Epithelial cell of proximal tubule (primary cell): ENCODE measurements at places on chromosomes 13 and 19.

GRCh38 chr19:17997969-17998826 lies 9.8 kb upstream of the ARRDC2 start:
- no peak for DNase-seq

DNA sequence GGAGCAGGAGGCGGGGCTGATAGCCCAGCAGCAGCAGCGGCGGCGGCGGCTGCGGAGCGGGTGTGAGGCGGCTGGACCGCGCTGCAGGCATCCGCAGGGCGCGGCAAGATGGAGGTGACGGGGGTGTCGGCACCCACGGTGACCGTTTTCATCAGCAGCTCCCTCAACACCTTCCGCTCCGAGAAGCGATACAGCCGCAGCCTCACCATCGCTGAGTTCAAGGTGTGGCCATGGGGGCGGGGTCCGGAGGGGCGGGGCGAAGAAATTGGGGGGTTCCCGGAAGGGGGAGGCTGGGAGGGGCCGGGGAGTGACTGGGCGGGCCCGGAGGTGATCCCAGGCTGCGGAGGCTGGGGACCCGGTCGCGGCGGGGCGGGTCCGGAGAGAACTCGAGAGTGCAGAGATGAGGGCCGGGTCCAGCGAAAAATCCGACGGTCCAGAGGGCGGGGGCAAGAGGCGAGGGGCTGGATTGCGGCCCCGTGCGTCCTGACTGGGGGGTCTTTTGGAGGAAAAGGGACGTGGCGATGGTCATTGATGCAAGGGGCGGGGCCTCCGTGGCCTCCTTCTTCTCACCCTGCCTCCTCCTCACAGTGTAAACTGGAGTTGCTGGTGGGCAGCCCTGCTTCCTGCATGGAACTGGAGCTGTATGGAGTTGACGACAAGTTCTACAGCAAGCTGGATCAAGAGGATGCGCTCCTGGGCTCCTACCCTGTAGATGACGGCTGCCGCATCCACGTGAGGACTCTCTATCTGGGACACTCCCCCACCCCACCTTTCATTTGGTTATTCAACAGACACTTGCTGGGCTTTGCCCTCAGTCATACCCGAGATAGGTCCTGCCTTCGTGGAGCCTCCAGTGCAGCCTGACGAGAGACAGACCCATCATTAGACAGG lies at the start of gene TBCB:
Gene TBCB (plus strand): TSS at position 16 of the 891 bp plus-strand sequence. CDS start 93 bp downstream, at position 109.
- DNase-seq: no peak

GRCh38 chr19:13195678-13196077 lies 45.5 kb downstream of the IER2 start:
- no peak for DNase-seq

- no peak for DNase-seq
Measured at GRCh38 chr13:78599645-78600279, 3.6 kb downstream of the POU4F1 start.

DNA sequence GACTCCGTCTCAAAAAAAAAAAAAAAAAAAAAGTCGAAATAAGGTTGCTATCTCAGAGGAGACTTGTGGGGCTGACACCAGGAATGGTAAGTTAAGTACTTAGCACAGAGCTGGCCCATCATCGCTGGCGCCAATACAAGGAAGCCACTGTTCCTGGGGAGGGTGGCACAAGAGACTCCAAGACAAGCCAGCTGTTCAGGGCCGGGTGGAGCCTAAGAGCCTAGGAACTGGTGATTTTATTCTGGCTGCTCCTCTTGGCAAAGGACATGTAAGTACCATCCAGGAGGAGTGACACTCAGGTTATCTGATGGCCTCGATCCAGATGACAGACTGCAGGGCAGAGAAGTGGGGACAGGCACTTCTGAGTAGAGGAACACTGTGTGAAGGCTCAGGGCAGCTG lies 3.8 kb downstream of the ELOF1 start:
- DNase-seq: no peak

GRCh38 chr19:12778017-12778904 lies 2.9 kb upstream of the HOOK2 start:
- DNase-seq: no peak

DNA sequence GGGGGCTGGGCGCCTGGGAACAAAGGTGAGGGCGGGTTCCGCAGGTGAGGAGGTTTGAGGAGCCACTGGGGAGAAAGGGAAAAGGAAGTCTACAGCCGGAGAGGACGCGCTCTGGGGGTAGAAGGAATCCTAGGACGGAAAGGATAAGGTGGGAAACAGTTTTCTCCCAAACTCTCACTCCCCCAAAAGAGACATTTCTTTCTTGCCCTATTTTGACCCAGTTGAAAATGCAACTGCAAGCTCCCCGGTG lies 651 bp upstream of the POLR1D start:
- no peak for DNase-seq

DNA sequence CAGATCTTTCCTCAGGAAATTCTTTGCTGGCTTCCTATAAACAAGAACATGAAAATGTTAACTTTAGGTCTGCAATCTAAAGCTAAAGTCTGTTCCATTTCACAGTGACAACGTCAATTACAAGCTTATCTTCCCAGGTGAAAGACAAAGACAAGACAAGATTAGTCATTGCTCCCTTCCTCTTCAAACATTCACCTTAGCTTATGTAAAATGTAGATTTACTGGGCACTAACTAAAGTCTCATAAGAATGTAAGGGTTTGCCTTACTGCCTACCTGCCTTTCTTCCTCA lies 17.2 kb downstream of the TNFSF14 start:
- DNase-seq: no peak

DNA sequence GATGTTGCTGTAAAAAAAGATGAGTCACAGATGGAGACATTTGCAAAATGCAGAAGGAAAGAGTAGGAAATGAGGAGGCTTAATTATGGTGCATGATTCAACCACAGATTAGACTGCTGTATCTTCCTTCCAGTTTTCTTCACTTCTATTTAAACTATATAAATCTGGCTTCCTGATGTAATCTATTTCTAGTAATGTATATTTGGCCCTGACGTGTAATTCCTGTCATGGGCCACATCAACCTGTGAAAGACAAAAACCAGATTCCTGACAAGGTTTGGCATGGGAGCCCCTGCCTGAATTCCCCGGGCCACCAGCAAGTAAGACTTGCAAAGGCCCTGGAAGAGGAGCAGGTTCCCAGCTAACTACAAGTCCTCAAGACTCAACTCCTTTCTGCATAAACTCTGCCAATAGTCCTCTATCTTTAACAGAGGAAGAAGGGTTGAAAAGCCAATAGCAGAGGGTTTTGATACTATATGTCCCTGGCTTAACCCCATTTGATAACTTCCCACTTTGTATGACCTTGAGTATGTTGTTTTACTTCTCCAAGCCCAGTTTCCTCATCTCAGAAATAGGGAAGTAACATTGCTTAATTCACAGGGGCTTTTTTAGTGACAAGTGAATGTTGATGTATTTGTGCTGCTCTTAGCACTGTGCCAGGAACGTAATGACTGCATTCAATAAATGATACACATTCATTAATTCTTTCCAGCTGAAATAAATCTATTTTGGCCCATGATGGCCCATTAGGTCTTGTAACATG lies 172.7 kb downstream of the SPRY2 start:
- no peak for DNase-seq

GRCh38 chr13:30431269-30431940 lies 9.1 kb downstream of the UBE2L5 start:
- no peak for DNase-seq

GRCh38 chr13:77580748-77581147 lies 45.2 kb downstream of the SCEL start:
- DNase-seq: no peak

DNA sequence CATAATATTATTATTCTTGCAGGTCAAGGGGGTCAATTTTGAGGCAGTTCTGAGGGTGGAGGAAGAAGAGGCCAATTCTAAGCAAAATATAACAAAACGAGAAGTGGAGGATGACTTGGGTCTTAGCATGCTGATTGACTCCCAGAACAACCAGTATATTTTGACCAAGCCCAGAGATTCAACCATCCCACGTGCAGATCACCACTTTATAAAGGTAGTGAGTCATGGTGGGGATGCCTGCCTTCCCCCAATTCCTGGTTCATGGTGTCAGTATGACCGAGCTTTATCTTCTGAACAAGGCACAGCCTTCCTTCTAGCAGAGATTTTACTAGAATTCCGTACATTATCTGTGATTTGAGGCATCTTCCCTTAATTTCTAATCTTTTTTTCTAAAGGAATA lies 9.4 kb upstream of the DCUN1D2 start:
- no peak for DNase-seq

DNA sequence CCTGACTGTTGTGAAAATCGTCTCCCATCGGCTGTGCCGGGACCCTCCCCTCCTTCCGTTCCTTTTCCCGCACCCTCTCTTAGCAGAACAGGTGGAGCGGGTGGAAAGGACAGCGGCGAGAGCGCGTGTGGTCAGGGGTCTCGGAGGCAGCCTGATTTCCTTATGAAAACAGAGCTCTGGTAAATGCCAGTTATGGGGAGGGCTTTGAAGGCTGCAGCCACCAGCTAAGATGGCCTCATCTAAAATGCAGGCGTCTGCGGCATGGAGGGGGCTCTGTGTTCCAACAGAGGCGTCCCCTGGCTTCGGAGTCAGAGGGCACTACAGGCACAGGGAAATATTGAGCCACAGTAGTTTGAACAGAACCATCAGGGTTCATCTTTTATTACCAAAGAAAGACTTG lies 93.8 kb upstream of the SOX1 start:
- DNase-seq: no peak

GRCh38 chr19:1987197-1988187 lies 28.0 kb downstream of the BTBD2 start:
- no peak for DNase-seq

DNA sequence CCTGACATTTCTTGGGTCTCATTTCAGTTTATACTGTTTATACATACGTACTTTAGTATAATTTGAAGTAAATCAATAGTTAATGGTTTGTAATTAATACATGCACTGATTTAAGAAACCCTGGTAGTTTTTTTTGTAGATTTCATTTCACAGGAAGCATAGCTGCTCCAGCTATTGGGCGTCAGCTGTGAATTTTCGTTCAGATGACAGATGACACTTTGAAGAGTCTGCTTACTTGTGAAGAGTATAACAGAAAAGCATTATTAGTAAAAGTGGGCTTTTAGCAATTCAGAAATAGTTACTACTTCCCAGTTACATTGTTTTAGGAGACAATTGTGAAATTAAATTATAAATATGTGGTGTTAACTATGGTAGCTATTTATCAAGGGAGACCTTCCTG lies 44.4 kb downstream of the METTL21C start:
- no peak for DNase-seq

DNA sequence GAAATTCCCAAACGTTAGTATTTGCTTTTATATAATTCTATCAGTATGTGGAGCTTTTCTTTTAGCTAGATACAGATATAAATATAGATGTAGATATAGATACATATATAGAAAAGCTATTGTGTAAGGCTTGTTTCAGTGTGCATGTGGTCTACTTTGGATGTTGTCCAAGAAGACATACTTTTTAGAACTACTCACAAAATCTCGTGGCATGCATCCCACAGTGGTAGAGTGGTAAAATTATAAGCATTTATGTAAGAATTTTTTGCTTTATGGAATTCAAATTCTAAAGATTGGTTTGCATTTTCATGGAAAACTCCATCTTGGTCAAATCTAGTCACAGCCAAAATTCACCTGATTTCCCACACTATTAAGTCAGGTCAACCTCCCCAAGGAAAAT lies 880.4 kb downstream of the EFNB2 start:
- DNase-seq: no peak

GRCh38 chr19:10701955-10702525 lies 801 bp downstream of the QTRT1 start:
- no peak for DNase-seq

- no peak for DNase-seq
Measured at GRCh38 chr13:24747248-24748060, 16.5 kb upstream of the RNF17 start.

- no peak for DNase-seq
Measured at GRCh38 chr13:49108196-49108595, 111.9 kb upstream of the MLNR start.

DNA sequence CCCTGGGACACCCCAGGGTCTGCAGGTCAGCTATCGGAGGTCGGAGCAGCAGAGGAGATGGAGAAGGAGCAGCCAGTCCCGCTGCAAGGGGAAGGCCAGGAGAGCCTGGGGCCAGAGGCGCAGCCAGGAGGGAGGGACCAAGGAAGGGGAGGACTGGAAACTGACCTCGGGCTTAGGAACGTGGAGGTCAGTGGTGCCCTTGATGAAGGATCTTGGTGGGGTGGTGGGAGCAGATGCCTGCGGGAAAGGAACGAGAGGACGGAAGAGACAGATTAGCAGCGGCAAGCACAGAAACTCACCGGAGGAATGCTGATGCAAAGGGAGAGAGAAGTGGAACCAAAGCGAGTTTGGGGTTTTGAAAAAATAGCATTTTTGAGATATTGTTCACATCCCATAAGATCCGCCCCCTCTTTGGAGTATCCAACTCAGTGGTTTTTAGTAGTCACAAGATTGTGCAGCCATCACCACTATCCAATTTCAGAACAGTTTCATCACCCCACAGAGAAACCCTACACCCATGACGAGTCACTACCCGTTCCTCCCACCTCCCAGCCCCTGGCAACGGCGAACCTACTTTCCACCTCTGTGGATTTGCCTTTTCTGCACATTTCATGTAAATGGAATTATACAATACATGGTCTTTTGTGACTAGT lies 22.1 kb downstream of the PLEKHF1 start:
- DNase-seq: no peak

DNA sequence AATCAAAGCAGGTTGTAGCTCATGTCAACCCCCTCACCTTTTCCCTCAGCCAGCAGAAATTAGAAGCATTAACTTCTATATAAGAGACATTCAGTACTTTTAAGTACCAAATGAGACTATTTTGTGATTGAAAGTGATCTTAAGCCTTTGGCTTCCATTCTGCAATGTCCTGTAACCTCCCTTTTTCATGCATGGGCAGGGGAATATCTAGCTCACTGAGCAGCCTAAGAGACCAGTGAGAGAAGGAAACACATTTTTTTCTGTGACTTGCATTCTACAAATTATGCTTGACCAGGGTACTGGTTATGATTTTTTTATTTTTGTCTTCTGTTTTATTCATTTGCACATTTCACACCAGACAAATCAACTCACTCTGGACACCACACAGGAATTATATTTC lies 369.6 kb downstream of the KCTD12 start:
- no peak for DNase-seq

GRCh38 chr19:55694656-55695491 lies 19.8 kb downstream of the EPN1 start:
- DNase-seq: no peak

GRCh38 chr19:10184636-10185035 lies 10.1 kb downstream of the DNMT1 start:
- no peak for DNase-seq

DNA sequence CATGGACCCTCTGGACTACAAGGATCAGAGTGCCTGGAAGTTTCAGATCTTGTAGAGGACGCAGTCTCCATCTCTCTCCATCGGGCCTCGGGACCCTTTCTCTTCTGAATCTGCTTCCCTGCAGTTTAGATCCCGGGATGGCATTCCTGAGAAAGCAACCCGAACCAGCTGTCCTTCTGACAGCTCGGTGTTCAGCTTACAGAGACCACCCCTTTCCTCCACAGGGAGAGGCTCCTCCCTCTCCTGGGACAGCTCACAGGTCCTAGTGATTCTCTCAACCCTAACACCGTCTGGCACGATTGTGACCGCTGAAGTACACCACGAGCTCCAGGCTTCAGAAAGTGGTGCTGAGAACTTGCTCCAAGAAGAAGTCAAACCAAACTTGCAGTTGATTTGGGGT lies 18.2 kb downstream of the CRX start:
- no peak for DNase-seq

GRCh38 chr19:44903216-44903601 lies 2.4 kb upstream of the APOE start:
- DNase-seq: no peak
